Left ventricle myocardium inferior (tissue), 1 donor: ENCODE measurements at places on chromosomes 3 and 15.

- peak; percentile 38 for DNase-seq
Observed at GRCh38 chr3:159322322-159322939, 520.6 kb downstream of the MFSD1 start.

GRCh38 chr3:60167186-60167585, 1084.1 kb downstream of the FHIT start:
- DNase-seq: no peak

- DNase-seq: no peak
Observed at GRCh38 chr15:71891026-71891425, 80.7 kb downstream of the NR2E3 start.

GRCh38 chr3:120177707-120178306, 83.6 kb upstream of the GSK3B start:
- no peak for DNase-seq

- DNase-seq: no peak
Observed at GRCh38 chr3:189490749-189491148, 140.4 kb upstream of the TP63 start.
